Fibroblast of lung (primary cell): ENCODE measurements at places on chromosomes 5 and 9.
A peak's percentile ranks its signal among the peaks of the same experiment; 100 is the strongest.

DNA sequence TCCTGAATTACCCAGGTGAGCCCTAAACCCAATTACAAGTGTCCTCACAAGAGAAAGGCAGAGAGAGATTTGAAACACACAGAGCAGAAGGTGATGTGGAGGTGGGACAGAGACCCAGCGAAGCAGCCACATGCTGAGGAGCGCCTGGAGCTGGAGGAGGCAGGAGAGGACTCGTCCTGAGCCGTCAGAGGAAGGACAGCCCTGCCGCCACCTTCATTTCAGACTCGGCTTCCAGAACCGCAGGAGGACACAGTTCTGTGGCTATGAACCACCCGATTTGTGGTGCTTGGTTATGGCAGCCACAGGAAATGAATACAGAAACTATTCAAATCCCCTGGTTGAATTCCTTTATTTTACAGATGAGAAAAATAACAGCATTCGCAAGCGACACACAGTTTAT is 16.4 kb upstream of the FBP1 start:
- no peak for DNase-seq

- peak; percentile 78 for DNase-seq
Observed at GRCh38 chr9:129574911-129575585, 45.9 kb downstream of the C9orf50 start.

DNA sequence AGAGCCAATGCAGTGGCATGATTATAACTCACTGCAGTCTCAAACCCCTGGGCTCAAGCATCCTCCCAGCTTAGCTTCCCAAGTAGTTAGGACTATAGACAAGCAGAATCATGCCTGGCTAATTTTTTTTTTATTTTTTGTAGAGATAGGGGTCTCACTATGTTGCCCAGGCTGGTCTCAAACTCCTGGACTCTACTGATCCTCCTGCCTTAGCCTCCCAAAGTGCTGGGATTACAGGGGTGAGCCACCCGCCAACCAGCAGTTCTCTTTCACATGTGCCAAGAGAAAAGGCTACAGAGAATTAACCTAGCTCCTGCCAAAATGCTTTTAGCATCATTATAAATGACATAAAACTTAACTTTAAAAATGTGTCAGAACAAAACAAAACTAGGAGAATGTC is 8.1 kb downstream of the AK3 start:
- no peak for DNase-seq

- DNase-seq: no peak
Observed at GRCh38 chr5:13003457-13003856, 941.0 kb downstream of the DNAH5 start.
